ENCODE measurements at places on chromosomes 7 and 10.

GRCh38 chr10:11678074-11678793 lies 63.9 kb upstream of the ECHDC3 start:
- DNase-seq = peak; percentile 92

- DNase-seq = no peak
These were observed 60.2 kb downstream of the SMURF1 start for GRCh38 chr7:99083733-99084132.

GRCh38 chr10:35165136-35165535 lies 38.5 kb downstream of the CREM start:
- DNase-seq = no peak

DNA sequence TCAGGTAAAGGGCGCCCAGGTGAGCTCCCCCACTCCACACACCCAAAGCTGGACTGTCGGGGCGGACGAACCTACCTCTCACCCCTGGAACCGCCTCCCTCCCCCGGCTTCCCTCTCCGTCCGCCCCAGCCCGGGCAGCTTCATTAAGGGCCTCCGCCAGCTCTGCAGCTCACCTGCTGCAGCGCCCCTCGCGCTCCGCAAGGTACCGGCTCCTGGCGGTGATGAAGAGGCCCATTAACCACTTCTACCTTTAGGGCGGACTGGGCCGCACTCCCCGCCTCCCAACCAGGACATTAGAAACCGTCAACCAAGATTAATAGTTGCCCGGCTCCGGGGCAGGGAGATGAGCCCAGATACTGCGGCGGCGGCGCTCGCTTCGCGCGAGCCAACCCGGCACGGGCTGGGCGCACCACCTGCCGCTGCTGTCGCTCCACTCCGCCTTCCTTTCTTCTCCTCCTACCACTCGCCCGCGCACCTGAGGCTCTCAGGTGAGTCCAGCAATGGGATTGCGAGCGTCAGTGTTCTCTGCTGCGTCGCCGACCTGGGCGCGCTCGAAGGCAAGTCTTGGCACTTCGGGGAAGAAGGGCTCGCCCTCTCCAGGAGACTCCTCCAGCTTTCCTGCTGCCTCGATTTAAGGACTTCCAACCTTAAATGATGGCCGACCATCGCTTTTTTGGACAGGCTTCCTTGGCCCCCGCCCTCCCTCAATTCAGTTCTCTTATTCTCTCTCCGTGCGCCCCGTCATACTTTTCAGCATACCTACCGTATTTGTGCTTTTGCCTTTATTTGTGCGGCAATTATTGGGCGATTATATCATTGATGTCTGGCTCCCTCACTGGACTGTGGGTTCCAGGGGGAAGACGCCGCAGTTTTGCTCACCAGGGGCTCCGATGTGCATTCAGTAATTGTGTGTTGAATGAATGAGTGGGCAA lies 13.6 kb upstream of the KAZALD1 start:
- DNase-seq = no peak

- DNase-seq = no peak
These were observed 204.8 kb upstream of the MEOX2 start for GRCh38 chr7:15891151-15891881.

DNA sequence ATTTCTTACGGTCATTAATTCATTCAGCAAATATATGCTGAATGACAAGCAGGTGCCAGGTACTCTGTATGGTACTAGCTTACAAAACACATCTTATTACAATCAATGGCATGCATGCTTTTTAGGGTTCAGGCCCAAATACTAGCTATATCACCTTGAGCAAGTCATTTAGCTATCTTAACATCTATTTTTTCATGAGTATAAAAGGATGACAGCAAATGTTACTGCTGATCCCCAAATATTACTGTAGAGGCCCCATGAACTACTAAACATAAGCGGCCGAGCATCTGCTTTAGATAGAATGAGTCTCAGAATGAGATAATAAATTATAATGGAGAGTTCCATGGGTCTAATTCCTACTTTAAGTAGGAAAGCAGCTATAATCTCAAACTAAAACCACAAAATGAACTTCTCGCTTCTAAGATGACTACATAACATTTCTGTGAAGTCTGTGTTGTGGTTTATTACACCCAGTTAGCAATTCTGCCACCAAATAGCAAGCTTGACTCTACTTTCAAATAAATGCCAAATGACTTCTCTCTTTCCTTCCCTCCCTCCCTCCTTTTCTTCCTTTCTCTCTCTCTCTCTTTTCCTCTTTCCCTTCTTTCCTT lies 113.7 kb upstream of the LRRN3 start:
- peak; percentile 2 for DNase-seq

DNA sequence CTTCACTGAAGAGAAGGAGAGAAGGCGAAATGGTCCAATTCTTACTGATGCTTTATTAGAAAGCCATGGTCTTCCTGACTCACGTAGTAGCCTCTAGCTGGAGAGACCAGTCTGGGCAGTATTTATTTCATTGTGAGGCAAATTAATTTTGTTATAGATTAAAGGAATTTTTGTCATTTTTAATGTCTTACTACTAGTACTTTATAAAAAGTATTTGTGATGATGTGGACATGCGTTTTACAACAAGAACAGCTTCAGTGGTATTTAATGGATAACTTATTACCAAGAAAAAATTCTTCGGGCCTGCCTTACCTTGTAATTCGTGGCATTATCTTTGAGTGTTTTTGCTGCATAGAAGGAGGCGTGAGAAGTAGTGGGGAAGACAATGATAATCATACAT lies 339.4 kb upstream of the SHH start:
- no peak for DNase-seq

DNA sequence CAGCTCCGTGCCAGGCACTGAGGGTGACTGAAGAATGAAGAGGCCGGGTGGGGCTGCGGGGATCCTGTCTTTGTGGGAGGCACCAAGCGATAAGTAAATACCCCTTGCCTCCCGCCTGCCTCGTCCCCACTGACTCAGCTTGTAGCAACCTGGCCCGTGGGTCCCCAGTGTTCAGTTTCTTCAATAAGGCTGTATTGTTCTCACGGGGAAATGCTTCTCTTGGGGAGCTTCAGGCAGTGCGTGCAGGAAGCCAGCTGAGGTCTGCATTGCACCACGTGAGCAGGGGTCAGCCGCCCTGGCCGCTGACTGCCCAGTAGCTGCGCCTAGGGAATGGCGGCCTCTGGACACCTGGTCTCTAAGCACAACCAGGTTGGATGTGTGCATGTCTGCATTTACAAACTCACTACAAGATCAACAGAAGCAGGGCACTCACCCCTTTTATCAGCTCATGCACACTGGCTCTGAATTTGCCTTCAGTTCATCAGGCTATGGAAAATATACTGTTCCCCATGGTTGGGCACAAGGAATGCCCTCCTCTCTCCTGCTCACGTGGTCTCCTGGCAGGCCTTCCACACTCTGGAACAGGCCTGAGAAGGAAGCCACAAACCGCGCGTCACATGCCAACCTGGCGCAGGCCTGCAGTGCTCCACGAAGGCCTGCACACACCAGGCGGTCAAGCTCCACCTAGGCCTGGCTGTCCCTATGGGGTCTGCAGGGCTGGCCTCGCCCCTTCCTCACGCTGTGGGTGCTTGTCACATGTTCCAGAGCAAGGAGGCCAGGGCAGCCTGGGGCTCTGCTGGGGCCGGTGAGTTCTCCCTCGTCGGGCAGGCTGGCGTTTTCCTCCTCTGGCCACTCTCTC lies 135.7 kb upstream of the RNF32 start:
- no peak for DNase-seq

GRCh38 chr7:80095545-80095944 lies 39.1 kb upstream of the GNAI1 start:
- peak; percentile 53 for DNase-seq

DNA sequence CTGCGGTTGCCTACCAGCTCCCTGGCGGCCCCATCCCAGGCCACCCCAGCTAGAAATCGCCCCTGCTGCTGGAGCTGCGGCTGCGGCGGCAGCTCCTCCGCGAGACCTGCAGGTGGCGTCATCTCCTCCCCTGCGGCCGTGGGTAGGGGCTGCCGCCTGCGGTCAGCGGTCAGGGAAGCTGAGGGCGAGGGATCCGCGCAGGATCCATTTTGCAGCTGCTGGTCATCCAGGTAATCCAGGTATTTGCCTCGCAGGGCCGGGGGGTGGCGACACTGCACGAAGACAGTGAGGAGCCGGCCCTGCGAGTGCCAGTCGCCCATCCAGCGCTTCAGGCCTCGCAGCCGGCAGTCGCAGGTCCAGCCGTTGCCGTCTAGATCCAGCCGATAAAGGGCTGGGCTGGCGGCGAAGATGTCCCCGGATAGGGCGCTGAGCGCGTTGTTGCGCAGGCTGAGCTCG lies 1.5 kb downstream of the TRIL start:
- peak; percentile 54 for DNase-seq

DNA sequence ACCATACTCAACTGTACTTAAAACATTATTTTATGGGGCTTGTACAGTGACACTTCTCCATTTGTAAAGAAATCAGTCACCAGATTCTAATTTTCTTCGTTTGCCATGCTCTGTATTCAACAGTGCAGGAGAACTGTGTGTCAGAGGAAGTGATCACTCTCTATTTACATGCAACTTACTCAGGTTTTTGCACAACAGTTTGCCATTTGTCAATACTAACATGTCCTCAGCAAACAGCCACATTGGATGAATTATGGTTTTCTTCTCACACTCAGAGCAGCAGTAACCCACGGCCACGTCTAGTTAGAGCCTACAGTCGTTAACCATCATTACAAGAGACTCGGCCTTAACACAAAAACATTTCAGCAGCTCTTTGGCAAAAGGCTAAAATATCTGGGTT lies 69.2 kb upstream of the SP4 start:
- no peak for DNase-seq

GRCh38 chr10:29656451-29656992 lies 21.8 kb upstream of the SVIL start:
- DNase-seq = no peak

DNA sequence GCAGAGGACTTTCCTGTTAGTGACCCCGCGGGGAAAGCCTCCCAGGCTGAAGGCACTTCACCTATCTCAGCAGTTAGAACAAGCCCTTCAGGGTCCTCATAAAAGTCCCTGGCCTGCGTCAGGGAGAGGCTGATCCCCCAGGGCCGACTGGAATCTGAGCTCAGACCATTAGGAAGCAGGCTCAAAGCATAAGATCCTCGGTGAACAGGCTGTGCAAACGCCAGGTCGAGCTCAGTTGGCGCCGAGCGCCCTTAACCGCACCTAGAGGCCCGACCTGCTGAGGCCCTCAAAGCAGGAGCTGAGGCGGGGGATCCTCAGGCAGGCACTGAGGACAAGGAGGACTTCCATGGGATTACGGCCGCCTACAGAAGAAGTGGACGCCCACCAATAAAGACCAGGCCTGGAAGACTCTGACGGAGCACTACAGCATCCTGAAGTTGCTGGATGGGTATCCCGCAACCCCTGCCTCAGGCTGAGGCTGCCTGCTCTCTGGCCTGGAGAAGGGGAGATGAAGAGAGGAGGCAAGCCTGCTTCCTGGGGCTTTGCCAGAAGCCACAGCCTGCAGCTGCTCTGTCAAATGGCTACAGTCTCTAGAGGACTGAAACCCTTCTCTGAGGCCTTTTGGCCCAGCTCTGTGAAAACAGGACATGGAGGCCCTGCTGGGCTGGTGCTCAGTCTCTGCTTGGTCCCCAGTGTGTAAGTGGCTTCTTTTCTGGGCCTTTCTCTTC lies 29.9 kb downstream of the LIPJ start:
- peak; percentile 93 for DNase-seq

DNA sequence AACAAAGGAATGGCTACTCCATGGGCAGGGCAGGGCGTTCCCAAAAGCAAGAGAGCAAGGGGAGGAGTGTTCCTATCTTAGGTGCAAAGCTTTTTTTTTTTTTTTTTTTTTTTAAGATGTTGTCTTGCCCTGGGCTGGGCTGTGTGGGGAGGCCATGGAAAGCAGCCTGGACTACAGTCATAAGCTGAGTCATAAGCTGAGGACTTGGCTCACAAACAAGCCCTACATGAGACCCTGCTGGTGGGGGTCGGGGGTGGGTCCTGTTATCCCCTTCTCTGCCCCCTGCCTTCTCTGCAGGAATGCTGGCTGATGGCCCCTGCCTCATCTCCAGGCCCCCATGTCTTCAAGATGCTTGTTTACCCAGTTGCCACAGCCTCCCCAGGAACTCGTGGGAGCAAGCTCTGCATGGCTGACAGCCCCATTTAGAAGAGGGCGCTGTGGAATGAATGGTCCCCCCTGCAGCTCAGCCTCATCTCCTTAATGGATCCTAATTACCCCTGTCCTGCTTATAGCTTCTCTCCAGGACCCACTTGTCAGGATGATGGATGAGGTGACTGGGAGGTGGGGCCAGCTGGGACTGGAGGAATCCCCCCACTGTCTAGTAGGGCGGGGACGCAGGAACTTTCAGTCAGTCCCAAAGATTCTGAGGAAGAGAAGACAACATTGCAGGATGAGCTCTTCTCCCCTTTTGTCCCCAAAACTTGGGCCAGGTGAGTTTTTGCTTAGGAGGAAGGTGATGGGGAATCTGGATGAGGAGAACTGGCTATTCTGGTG lies 340.8 kb upstream of the PODXL start:
- no peak for DNase-seq
